Stimulated activated naive CD8-positive, alpha-beta T cell treated with anti-CD3 and anti-CD28 coated beads, Interleukin-15, amount 100 ng/mL, for 72 hours (primary cell): ENCODE measurements at places on chromosomes 12 and 14.

DNA sequence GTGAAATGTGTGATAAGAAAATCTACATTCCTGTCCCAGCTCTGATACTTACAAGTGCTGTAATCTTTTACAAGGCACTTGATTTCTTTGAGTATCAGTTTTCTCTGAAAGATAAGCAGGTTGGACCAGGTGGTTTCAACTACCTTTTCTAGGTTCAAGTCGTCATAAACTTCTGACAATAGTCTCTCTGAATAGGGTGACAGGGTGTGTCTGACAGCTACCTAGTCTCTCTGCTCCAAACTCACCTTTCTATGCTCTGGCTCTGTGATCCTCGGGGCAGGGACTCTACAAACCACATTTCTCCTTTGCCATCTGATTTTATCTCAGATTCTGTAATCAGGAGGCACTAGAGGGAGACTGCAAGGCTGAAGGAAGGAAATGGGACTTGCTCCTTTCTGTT lies 137.7 kb upstream of the SYT1 start:
- no peak for DNase-seq

DNA sequence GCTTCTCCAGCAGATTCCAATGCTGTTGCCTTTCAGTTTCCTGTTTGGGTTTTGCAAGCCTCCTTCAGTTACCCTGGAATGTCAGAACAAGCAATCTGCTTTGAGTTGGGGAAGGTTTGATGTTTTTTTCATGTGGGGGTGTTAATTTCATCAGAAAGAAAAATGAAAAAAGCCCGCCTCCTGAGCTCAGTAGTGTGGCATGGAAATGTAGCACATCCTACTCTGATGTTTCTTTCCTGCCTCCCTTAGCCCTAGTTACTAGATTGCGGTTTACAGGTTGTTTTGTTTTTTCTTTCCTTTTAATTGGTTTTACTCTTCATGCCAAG lies 22.6 kb downstream of the IFNG-AS1 start:
- no peak for DNase-seq

DNA sequence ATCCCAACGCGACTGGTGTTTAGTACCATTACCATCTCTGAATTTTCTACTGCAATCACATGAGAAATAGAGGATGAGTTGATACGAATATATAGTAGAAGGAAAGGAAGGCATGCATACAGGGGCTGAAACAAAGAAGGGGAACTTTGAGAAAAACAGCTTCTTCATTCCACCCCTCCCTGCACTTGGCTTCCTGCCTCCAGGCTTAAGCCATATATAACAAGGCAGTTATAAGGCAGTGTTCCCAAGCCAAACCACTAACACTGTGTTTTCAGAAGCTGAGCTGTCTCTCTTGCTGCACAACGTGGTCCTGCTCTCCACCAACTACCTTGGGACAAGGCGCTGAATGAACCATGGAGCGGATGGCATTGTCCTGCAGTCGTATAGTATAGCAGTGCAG lies 11.0 kb downstream of the LETMD1 start:
- no peak for DNase-seq

GRCh38 chr12:124913474-124914391 lies 717 bp downstream of the UBC start:
- peak; percentile 94 for DNase-seq

DNA sequence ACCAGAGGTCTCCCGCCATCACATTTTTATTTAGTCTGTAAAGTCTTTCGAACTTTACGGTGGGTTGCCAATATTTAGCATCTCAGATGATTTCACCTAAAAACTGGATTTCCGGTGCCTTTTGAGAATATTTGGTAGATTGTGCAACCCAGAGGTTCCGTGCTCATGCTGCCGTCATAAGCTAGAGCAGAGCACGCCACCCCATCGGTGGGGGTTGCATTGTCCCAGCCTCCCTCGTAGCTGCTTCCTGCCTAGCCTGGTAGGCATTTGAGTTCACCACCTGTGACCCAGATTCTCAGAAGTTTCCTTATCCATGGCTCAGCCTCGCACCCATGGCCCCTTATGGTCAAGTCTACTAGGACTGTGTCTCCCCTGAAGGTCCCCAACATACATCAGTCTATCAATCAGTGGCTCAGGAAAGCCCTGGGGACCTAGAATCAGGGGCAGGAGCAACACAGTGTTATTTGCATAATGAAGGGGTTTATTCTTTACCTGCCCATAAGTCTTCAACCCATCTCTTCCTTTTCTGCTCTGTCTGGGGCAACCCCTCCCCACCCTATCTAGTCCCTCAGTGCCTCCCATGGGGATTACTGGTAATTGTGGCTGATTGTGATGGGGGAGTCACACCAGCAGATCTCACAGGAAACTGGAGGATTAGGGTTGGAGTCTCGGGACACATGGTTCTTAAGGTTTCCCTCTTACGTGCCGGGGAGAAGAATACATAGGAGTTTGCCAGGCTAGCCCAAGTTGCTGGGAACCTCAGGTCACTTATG lies 152.3 kb downstream of the PHETA1 start:
- DNase-seq = no peak

DNA sequence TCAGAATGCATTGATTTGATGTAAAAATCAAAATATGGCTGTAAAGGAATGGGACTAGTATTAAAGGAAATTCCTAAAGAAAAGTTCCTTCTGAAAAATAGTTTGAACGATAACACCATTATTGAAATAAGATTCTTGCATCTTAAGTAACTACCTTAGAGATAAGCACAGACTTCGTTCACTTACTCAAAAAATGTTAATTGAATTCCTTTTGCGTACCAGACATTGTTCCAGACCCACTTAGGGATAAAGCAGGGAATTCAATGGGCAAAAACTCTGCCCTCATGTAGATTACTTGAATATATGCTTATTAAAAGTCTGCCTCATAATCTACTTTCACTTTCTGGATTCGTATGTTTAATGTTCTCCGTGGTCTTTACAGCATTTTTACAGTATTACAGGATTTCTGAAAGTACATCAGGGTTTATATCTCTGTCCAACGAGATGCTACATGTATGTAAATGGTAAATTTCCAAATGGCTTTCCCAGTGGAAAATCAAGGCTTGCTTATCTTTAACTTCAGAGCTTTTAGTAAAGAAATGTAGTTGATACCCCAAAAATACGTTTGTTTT lies 213.7 kb downstream of the GXYLT1 start:
- no peak for DNase-seq

GRCh38 chr12:98352218-98352811 lies 163.1 kb upstream of the TMPO start:
- DNase-seq = no peak

DNA sequence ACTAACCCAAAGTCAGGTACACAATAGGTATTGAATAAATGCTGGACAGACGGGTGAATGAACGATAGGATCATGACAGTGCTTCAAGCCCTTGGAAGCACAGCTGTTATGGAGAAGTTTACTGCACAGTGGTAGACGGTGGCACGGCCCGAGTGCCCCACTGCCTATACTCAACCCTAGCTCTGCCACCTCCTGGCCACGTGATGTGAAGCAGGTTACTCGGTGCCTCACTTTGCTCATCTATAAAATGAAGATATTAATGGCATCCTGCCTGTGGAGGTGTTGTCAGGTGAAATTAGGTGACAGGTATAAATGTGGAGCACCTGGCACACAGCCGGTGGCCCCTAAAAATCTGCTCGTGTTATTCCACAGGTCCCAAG lies 5.8 kb downstream of the ASB2 start:
- DNase-seq = peak; percentile 56

GRCh38 chr12:73053893-73054292 lies 781.7 kb downstream of the TRHDE start:
- DNase-seq = no peak

DNA sequence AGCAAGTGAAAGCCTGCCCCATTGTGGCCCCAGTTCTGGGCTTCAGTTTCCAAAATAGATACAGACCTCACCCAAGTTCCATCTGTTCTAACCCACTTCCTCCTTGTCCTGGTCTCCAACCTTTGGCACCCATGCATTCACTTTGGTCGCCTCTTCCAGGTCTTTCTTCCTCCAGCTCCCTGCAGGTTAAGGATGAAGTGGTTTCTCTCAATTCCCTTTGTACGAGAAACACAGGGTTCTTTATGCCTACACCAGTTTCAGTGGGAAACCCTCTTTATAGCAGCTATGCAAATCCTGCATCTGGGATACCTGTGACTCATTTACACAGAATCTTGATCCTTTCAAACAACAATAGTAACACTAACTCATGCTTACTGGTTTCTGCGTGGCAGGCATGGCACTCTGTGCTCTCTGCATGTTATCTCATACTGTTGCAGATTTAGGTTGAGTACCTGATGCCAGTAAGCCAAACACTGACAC lies 110.6 kb upstream of the AMIGO2 start:
- peak; percentile 41 for DNase-seq
